Thyroid gland (tissue), 4 donors: ENCODE measurements at places on chromosomes 4 and X. TPM values are rescaled to one million over a fixed set of nuclear protein-coding genes. Genes with fewer than 3 reads are reported as not detected.
A peak's percentile ranks its signal among the peaks of the same experiment; 100 is the strongest.

GRCh38 chr4:111108153-111108552 is 485.3 kb upstream of the PITX2 start:
- no peak overlapping the region for H3K27ac ChIP-seq
- DNase-seq, result no peak
- H3K27me3 ChIP-seq, result no peaks in the 10 kb centered on the region
- H3K4me3 ChIP-seq, result no peak overlapping the region
- no peaks in the 10 kb centered on the region for H3K36me3 ChIP-seq

DNA sequence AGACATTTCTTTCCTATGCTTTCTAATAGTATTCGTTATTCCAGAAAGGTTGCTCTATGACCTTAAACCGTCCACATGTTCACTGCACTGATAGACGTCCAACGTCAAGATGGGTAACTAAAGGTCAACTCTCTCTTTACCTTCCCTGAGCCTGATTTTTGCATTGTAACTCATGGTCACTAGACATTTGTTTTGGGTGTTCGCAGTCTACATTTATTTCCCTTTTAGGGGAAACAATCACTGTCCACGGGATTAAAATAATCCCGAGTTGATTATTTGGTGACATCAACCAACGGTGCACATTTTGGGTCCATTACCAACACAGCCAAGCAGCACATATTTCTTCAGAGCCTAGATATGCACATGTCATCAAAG is 540 bp upstream of the HADH start:
- peaks cover 3% of the 10 kb centered on the region for H3K4me1 ChIP-seq
- no peaks in the 10 kb centered on the region for H3K27me3 ChIP-seq
- no peaks in the 10 kb centered on the region for H3K36me3 ChIP-seq

GRCh38 chrX:122788216-122788615 is 395.9 kb upstream of the GRIA3 start:
- H3K27me3 ChIP-seq, result no peaks in the 10 kb centered on the region
- no peak overlapping the region for H3K27ac ChIP-seq
- no peaks in the 10 kb centered on the region for H3K36me3 ChIP-seq
- DNase-seq, result no peak
- no peaks in the 10 kb centered on the region for H3K4me1 ChIP-seq

DNA sequence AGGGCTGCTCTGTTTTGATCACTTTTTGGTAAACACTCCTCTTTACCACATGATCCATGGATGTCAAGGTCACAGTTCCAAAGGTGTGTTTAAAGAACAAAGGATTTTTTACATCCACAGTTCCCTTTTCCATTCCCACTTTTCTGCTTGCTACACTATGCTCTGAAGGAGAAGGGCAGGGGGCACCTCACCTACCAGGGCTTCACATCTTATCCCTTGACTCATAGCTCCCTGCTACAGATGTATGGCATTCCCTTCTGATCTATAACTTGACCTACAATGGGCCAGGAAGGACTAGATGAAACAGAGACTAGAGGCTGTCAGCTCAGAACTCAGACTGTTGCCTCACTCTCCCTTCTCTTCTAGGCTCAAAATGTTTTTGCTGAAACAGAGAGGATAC is 233.1 kb upstream of the RPS6KA3 start:
- no peaks in the 10 kb centered on the region for H3K4me1 ChIP-seq

DNA sequence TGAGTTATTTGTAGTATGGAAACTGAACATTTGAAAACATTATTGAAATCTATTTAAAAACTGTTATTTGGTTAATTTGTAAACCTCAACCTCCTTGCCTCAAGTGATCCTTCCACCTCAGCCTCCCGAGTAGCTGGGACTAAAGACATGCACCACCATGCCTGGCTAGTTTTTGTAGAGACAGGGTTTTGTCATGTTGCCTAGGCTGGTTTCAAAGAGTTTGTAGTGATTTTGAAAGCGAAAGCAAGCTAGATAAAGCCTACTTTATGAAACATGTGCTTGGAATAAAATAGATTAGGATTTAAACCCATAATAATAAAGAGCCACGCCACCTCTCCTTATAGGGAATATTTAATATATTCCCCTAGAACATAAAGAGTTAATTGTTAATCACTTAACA is 23.5 kb downstream of the ARSJ start:
- no peak overlapping the region for H3K4me3 ChIP-seq
- no peak overlapping the region for H3K27ac ChIP-seq
- DNase-seq, result no peak
- no peaks in the 10 kb centered on the region for H3K36me3 ChIP-seq
- H3K4me1 ChIP-seq, result no peaks in the 10 kb centered on the region
- no peaks in the 10 kb centered on the region for H3K27me3 ChIP-seq

GRCh38 chrX:9611436-9612145 is 146.7 kb downstream of the TBL1X start:
- no peaks in the 10 kb centered on the region for H3K36me3 ChIP-seq
- DNase-seq, result no peak
- H3K27ac ChIP-seq, result no peak overlapping the region
- no peak overlapping the region for H3K4me3 ChIP-seq
- peaks cover 10% of the 10 kb centered on the region for H3K4me1 ChIP-seq
- H3K27me3 ChIP-seq, result no peaks in the 10 kb centered on the region

DNA sequence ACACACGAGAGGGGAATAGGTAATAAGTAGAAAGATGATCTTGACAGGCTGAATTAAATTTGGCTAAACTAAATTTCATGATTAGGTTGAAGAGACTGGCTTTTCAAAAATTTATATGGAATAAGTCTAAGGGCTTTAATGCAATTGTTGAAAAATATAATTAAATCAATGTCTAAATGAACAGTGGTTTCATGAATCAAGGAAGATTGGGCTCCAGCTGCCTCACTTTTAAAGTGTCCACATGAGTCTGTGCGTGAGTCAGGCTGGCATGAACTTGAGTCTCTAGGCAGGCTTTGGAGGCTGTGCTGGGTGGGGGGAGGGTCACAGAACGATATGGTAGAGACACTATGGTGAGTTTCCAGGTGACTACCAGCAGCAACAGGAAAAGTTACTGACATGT is 111.9 kb downstream of the SORBS2 start:
- no peak overlapping the region for H3K4me3 ChIP-seq
- peak; percentile 44 for DNase-seq
- H3K27ac ChIP-seq, result peak overlapping the region; percentile 40
- peaks cover 15% of the 10 kb centered on the region for H3K4me1 ChIP-seq

DNA sequence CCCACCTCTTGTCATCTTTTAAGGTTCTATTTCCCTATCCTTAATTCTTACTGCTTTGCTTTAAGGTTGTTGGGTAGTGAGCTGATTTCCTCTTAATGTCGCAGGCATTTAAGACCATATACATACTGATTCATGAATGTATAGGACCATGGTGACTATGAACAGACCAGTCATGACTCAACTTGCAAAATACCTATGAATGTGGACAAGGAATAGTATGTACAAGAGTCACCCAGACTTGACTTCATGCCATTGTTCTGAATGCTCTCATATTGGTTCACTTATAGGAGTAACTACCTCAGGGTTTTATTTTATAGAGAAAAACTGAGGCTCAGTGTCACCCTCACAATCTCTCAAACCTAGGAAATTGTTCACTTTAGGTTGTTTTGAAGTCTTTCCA is 44.3 kb downstream of the CCNG2 start:
- H3K27ac ChIP-seq, result no peak overlapping the region
- no peaks in the 10 kb centered on the region for H3K27me3 ChIP-seq
- H3K4me3 ChIP-seq, result no peak overlapping the region
- no peaks in the 10 kb centered on the region for H3K36me3 ChIP-seq
- H3K4me1 ChIP-seq, result no peaks in the 10 kb centered on the region

- no peak for DNase-seq
- H3K27me3 ChIP-seq, result no peaks in the 10 kb centered on the region
- H3K4me1 ChIP-seq, result no peaks in the 10 kb centered on the region
- H3K4me3 ChIP-seq, result no peak overlapping the region
- H3K27ac ChIP-seq, result no peak overlapping the region
Measured at GRCh38 chr4:26183017-26183416, 137.8 kb upstream of the RBPJ start.

DNA sequence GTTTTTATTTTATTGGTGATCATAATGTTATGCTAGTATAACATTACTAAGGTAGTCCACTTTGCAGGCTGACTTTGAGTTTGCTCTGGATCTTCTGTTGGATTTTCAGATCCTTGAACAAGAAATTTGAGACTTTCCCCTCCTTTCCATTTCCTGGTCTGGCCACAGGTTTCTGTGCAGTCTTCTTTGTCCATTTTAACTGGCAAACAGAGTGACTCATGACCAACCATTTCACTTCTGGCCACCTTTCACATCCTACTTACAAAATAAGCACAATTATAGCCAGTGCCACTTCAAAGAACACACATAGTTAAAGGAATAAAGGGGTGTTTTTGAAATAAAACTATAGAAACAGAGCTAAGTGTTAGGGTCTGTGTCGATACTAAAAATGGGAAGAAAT is 8.4 kb downstream of the ANK2 start:
- no peak overlapping the region for H3K4me3 ChIP-seq
- H3K27me3 ChIP-seq, result no peaks in the 10 kb centered on the region
- no peak overlapping the region for H3K27ac ChIP-seq
- no peak for DNase-seq

GRCh38 chrX:50747471-50747900 is 66.5 kb downstream of the SHROOM4 start:
- no peak overlapping the region for H3K4me3 ChIP-seq
- DNase-seq, result no peak
- H3K27ac ChIP-seq, result no peak overlapping the region
- H3K27me3 ChIP-seq, result no peaks in the 10 kb centered on the region

- H3K27ac ChIP-seq, result peak overlapping the region; percentile 45
- H3K4me1 ChIP-seq, result no peaks in the 10 kb centered on the region
- no peaks in the 10 kb centered on the region for H3K36me3 ChIP-seq
- no peak overlapping the region for H3K4me3 ChIP-seq
- DNase-seq, result no peak
Measured at GRCh38 chr4:37453999-37454800, 209.7 kb downstream of the NWD2 start.

GRCh38 chr4:86730310-86730709 is 118.9 kb downstream of the SLC10A6 start:
- no peak for DNase-seq
- H3K27ac ChIP-seq, result no peak overlapping the region
- H3K4me1 ChIP-seq, result no peaks in the 10 kb centered on the region
- peaks cover 4% of the 10 kb centered on the region for H3K36me3 ChIP-seq

GRCh38 chrX:57135287-57135686 is 1.9 kb downstream of the SPIN2A start:
- H3K27me3 ChIP-seq, result no peaks in the 10 kb centered on the region
- no peaks in the 10 kb centered on the region for H3K36me3 ChIP-seq
- DNase-seq, result no peak
- no peaks in the 10 kb centered on the region for H3K4me1 ChIP-seq
- no peak overlapping the region for H3K4me3 ChIP-seq

- peak; percentile 32 for DNase-seq
- no peak overlapping the region for H3K4me3 ChIP-seq
- no peak overlapping the region for H3K27ac ChIP-seq
- H3K36me3 ChIP-seq, result no peaks in the 10 kb centered on the region
Measured at GRCh38 chr4:133146574-133147241, 2.4 kb upstream of the PCDH10 start.

DNA sequence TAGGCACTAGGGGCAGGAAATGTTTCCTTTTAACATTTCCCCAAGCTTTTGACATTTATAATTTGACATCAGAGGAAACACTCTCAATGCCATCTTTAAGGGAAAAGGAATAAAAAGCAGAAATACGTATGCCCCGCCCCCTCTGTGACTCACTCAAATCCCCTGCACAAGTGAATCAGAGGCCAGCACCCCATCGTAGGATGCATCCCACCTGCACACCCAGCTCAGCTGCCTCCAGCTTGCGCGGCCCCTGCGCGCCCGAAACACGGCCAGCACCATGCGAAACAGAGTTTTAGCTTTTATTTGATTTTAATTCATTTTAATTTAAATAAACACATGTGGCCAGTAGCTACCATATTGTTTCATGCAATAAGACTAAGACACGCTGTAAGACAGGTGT is 29.5 kb downstream of the ABLIM2 start:
- H3K4me3 ChIP-seq, result no peak overlapping the region
- no peaks in the 10 kb centered on the region for H3K27me3 ChIP-seq

DNA sequence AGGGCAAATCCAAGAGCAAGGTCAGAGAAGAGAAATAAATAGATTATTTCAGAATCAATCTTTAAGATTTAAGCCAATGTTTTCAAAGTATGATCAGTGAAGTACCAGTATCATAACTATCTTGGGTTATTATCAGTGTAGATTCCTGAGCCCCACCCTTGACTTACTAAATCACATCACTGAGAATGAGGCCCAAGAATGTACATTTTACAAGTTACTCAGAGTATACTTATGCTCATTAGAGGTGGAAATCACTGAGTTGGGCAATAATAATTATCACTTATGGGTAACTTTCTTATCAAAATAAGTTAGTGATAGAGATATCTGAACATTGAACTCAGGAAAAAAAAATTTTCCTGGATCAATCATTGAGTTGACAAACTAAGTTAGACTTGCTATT is 121.6 kb upstream of the NOCT start:
- no peaks in the 10 kb centered on the region for H3K36me3 ChIP-seq
- no peak overlapping the region for H3K27ac ChIP-seq
- H3K4me1 ChIP-seq, result no peaks in the 10 kb centered on the region
- H3K4me3 ChIP-seq, result no peak overlapping the region

GRCh38 chr4:140242357-140243277 is 88.6 kb upstream of the MAML3 start:
- no peak for DNase-seq
- no peak overlapping the region for H3K4me3 ChIP-seq
- H3K4me1 ChIP-seq, result peaks cover 34% of the 10 kb centered on the region
- no peaks in the 10 kb centered on the region for H3K36me3 ChIP-seq
- H3K27ac ChIP-seq, result peak overlapping the region; percentile 51

DNA sequence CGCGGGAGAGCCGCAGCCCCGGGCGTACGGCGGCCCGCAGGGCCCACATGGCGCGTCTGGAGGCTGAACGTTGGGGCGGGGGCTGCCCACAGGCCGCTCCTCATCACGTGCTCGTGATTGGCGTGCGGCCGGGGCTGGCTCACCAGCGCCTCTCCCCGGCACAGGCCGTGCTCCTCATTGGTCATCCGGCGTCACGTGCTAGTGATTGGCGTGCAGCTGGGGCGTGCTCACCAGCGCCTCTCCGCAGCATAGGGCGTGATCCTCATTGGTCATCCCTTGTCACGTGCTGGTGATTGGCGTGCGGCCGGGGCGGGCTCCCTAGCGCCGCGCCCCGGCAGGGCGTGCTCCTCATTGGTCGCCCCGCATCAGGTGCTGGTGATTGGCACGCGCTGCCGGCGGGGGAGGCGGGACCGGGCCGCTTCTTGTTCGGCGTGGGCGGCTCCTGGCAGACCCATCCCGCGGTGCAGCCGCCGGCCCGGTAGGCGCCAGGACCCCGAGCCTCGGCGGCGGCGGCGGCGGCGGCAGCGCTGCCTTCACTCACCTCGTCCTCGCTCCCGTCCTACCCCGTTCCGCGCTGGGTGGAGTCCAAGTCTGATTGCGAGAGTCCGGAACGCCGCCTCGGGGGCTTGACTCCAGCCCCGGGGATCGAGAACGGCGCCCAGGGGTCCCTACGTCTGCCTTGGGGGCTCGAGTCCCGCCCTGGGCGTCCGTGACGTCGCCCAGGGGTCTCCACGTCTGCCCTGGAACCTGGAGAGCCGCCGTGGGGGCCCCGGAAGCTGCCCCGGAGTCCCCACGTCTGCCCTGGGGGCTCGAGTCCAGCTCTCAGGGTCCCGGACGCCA is at the start of gene GTPBP6:
GTPBP6 (minus strand) TSS at position 58 of the 840 bp plus-strand sequence; CDS start at position 49, 9 bp downstream.
- H3K4me1 ChIP-seq, result peaks cover 15% of the 10 kb centered on the region
- H3K4me3 ChIP-seq, result peak within 1 kb of the TSS; percentile 91
- DNase-seq, result peak; percentile 100
- no peaks in the 10 kb centered on the region for H3K27me3 ChIP-seq
- H3K27ac ChIP-seq, result peak within 1 kb of the TSS; percentile 95

The MAGEE2 gene
- total RNA-seq, result not detected

The PF4V1 gene
- total RNA-seq, result not detected

The AREG gene
- total RNA-seq, result 1.7 TPM

The GIMD1 gene
- not detected for total RNA-seq

The TRIM60 gene
- total RNA-seq, result not detected

The F11 gene
- total RNA-seq, result not detected
